Caco-2 (cell line): ENCODE measurements at places on chromosomes 1 and 21.

DNA sequence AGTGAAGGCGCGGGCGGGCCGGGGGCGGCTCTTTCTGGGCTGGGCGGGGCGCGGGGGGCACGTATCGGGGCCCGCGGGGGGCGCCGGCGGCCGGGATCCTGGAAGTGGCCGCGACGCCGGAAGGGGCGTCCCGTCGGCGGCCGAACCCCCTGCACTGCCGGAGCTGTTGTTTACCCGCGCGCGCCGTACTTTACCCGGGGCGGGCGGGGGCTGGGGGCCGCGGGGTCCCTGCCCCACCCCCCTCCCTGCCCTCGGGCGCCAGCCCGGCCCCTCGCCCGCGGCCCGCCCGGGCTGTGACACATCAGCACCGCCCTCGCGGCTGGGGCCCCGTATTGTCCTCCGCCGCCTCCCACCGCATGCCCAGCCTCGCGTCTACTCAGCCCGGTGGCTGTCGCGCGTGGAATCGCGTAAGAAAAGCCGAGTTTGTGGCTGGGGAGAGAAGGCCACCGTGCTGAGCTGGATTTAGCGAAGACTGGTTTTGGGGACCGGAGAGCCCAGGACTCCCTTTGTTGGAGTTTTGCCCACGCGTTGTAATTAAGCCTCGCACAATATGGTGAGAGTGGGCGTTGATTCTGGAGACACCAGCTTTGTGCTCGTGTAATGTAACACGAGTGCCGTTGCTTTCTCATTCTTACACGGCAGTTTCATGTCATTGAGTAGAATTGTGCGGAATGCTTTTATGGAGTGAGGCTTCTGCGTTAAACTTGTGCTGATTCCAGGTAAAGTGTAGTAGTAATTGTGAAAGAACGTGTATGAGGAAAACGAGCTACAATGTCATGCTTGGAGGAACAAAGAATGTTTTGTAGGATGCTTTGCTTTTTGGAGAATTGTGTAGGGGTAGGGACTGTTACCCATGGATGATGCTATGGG is 559 bp downstream of the BACH1 start:
- DNase-seq: peak; percentile 77

GRCh38 chr1:203289281-203289981 is 15.9 kb upstream of the BTG2 start:
- DNase-seq: no peak

DNA sequence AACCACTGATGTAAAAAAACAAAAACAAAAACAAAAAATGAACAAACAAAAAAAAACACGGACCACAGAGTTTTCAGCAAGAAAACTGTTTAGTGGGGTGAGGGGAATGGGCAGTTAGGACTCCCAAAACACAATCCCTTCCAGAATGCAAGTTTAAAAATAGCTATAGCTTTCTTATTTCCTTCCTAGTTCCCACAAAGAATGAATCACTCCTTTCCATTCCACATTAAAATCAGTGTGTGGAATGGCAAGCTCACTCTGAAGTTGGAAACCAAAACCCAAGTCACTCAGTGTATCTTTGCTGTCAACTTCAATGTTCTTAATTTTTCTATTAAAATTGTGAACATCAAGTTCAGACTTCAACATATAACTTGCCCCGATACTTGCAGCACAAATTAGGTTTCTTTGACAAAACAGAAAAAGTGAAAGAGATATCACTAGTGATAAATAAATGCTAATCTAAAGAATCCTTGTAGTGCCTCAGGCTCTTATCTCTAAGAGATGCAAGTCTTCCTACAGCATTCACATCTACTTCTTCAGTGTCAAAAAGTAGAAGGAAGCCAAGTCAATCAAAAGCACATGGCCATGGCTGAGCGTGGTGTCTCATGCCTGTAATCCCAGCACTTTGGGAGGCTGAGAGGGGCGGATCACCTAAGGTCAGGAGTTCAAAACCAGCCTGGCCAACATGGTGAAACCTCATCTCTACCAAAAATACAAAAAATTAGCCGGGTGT is 45.5 kb downstream of the TOR3A start:
- DNase-seq: no peak

GRCh38 chr1:90717356-90717664 is 208 bp upstream of the BARHL2 start:
- DNase-seq: no peak

DNA sequence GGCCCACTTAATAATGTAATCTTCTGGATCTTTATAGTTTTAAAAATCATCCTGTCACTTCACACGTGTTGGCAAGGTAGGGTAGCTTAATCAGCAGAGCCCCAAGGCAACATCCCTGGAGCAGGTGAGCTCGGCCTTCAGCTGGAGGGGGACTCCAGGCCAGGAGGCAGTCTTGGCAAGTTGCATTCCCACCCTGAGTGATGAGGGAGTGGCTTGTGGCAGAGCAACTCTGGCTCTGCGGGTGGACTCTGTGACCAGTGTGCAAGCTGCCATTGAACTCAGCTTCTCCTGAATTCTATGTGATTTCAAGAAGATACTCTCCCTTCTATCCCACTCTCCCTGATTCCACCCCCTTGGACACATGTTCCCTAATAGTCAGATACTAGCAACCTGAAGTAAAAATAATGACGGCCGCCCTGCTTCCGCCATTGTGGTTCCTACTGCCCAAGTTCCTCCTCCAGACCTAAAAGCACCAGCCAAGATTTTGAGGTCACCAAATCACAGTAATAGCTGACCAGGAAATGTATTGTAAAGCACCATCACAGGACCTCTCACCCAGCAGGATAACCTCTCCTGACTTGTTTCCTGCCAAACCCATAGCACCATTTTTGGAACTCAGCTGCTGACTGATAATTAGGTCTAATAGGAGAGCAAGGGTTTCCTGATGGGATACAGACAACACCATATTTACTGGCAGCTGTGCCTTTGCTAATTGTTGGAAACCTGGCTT is 11.5 kb upstream of the LYST start:
- DNase-seq: no peak

- DNase-seq: no peak
These were observed 54.9 kb upstream of the S1PR1 start for GRCh38 chr1:101181930-101182329.

- DNase-seq: no peak
These were observed 12.6 kb downstream of the SH2D2A start for GRCh38 chr1:156804026-156804425.

GRCh38 chr21:34838956-34839820 is 170.4 kb downstream of the CLIC6 start:
- DNase-seq: no peak
